ENCODE measurements at places on chromosomes 6 and 20.

DNA sequence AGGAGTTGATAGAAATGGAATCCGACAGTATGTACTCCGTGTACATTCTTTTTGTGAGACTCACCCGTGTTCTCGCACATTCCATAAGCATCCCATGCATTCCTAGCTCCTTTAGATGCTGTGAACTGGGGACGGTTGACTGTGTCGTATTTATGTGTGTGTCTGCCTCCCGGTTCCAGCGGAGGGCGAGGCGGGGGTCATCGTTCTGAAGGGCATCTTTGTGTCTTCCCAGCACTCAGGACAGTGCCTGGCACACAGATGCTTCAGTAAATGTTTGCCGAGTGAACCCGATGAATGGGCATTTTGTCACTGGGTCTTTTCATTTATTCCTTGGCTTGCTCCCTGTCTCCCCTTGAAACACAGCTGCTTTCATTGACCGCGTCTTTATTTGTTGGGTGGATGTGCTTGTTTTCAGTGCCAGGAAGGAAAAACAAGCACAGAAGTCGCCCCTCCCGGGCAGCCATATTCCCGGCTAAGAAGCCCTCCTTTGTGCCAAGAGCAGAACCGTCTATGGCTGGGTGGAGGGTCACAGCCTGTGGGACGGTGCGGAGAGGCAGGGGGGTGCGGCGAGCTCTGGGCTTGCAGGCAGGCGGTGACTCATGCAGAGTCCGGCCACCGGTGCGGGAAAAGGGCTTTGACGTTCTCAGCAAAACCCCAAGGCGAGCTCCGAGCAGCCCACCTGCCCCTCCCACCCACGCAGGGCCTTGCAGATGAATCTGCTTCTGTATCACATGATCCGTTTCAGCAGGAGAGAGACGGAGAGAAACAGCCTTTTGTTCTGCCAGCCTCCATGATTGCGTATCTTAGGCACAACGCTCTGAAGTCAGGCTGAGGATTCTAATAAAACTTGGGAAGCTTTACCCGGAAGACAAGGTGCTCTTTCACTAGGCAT is 11.2 kb upstream of the PSMG4 start:
- no peak for DNase-seq

GRCh38 chr20:49610691-49611538 is 43.0 kb upstream of the PTGIS start:
- DNase-seq: peak; percentile 52

DNA sequence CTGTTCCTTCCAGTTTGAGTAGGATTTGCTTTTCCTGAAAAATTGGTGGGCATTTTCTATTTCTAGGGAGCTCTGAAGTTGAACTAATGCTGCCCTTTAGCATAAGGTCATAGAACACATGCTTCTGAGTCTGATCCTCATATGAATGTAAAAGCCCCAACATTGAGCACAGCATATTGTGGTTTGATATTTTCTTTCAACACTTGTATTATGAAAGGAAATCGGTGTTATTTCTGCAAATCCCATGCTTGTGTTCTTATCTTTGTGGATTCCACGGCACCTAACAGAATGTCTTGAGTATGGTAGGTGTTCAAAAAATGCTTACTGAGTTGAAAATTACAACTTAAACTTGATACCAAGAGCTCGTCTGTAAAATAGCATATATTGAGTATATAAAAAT is 85.8 kb downstream of the TRMT11 start:
- DNase-seq: no peak

- DNase-seq: no peak
Measured at GRCh38 chr20:17662333-17663039, 19.6 kb downstream of the RRBP1 start.
